GM23248 (cell line): ENCODE measurements at places on chromosomes 5 and 9.

- DNase-seq: no peak
Observed at GRCh38 chr5:171975877-171976667, 30.4 kb downstream of the FBXW11 start.

DNA sequence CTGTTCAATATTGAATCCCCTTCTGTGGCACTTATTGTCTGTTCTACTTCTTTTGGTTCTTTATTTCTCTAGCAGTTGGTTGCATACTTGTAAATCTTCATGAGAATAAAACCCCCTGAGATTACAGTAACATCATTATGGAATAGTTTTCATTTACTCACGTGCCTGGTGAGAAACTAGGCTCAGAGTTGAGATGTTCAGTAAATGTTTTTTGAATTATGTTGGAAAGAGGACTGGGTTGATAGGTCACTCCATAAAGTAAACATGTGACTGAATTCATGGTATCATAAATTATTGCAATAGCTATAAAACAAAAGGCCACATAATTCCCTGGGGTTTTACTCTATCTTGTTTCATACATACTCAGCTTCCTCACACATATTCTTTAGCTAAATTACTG lies 174.2 kb upstream of the C9orf72 start:
- no peak for DNase-seq

GRCh38 chr5:35924950-35925722 lies 13.3 kb downstream of the CAPSL start:
- peak; percentile 90 for DNase-seq

DNA sequence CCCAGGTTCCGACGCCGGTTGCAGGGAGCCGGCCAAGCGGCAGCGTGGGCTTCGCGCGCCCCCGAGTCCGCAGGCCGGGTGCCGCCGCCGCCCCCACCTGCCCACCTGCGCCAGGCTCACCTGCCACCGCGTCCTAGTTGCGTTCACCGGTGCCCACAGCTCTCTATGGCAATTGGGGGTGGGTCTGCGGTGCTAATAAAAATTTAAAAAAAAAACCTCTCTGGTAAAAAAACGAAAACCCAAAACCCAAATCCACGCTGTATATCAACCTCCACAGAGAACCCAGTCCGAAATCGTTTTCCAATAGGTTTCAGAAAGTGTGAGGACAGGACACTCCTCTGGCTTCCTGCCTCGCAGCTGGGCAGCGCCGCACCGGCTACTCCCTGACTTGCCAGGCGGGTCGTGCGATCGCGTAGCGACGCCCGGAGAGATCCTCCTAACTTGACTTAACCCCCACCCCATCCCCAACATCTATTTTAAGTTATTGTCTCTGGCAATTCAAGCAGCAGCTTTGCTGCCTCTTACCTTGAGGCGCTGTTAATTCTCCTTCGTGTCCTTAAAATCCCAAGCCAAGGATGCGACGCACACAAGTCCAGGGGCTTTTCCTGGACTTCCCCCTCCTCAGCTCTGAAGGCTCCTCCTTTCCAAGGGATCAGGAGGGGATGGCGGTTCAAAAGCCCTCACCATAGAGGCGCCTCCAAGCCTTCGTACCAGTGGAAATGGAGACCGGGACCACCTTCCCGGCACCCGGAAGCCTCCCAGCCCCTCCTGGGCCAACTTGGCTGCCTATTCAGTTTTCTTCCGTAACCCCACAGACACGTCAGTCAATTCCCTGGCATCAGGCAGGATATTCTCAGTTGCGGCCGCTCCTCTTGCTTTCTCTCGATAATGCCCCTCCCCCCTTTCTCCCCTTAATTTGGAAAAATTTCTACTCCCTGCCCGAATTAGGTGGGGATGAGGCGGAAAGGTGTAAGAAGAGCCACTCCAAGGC lies 1639.4 kb upstream of the C9orf72 start:
- peak; percentile 6 for DNase-seq

DNA sequence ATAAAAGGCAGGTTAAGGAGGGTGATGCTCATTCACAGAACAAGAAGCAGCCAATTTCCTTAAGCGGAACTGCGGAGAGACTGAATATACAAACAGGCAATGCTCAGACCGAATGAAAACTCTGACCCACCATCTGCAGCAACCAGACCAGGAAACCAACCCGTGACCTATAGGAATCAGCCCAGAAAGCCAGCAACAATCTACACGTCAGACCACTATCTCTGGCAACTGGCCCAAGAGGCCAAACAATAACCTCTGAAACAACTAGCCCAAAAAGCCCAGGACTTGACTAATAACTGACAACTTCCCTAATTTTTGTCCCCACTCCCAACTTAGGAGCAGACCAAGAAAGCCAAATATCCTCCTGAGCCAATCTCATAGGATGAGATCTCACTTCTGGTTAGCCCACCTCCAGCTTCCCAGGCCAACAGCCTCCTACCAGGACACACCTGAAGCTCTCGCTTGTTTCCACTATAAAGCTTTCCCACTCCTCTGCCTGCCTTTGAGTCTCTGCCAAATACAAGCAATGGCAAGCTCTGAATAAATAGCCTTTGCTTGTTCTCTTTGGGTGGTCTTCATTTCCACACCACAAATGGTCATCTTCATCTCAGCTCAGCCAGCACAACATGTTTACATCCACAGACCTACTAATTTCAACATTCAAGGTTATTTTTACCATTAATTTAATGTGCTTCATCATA lies 168.5 kb downstream of the HSD17B3 start:
- no peak for DNase-seq

GRCh38 chr9:90974016-90974415 lies 172.4 kb downstream of the SYK start:
- no peak for DNase-seq

DNA sequence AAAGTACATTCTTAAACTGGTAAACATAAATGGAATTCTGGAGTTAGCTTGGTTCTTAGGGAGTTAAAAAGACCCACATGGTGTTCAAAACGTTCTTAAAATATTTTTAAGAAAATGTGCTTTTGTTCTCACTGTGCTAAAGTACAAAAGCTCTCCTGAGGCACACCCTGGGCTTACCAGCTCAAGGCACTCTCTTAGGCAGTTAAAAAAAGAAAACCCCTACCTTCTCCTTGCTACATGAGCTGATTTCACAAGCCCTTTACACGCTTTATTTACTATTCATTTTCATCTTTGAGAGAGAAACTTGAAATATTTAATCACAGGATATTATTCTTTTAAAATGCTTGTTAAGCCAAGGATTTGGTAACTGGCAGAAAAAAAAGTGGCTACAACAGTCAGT lies 723.3 kb upstream of the GRAMD2B start:
- no peak for DNase-seq

DNA sequence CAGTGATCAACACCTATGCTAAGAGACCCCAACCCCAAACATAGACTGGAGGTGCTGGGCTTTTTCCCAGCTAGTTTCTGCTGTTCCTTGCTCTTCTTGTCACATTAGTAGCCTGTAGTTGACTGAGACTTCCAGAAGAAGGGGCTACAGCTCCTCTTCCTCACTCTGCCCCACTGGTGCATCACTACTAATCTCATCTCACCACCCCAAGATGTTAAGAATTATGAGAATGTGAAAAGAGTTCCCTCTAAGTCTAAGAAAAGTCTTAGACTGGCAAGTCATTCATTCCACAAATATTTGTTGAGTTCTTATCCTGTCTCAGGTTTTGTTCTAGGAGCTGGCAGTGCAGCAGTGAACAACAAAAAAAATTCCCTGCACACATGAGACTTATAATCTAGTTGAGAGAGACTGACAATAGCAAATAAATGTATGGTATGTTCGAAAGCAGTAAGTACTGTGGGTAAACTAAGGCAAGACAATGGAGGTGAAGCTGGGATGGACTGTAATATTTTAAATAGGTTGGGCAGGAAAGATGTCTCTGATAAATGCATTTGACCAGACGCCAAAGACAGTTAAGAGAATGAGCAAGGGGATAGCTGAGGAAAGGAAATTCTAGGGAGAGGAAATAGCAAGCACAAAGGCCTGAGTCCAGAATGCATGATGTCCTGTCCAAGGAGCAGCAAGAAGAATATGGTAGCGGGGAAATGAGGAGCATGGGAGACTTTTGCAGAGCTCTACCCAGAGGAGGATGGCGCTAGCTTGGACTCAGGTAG lies 92.3 kb downstream of the PTCD2 start:
- DNase-seq: peak; percentile 72

- DNase-seq: peak; percentile 34
Observed at GRCh38 chr5:132134384-132134783, 60.8 kb downstream of the CSF2 start.

DNA sequence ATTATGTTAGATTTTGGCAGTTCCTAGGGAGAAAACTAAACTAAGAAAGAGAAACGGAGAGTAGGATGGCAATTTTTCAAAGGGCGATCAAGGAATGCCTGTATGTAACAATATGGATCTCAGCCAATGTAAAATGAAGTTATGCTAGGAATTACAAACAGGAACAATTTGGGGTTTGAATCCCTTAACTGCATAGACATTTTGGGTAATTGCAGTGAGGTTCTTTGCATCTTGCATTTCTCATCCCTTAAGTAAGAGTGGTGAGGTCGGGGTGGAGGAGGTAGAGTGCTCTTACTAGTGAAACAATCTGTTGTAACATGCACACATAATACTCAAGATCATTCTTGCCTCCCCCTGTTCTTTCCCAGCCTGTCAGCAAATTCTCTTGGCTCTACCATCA lies 137.6 kb downstream of the NPR3 start:
- DNase-seq: no peak

DNA sequence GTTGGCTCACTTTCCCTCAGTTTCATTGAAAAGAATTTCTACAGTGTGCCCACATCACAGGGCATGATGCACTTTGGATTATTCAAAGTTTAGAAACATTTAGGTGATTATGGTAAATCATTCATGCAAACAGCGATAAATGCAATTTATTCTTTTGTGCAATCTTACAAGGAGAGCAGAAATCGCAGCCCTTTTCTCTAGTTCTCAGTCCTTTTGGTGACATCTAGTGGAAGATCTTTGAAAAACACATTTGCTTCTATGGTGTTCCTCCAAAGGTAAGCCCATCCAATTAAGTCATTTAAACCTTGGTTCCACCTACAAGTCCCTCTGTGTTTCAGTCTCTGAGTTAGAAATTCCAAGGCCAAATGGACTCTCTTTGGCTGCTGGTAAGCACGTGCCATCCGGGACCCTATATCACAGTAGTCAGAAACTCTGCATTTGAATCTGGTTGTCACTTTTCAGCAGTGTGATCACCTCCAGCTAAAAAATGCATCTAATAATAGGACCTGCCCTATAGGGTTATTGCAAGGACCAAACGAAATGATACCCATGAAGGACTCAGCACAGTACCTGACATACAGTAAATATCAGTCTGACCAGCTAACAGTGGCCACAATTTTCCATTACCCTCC lies 66.4 kb downstream of the MACROH2A1 start:
- DNase-seq: peak; percentile 81

DNA sequence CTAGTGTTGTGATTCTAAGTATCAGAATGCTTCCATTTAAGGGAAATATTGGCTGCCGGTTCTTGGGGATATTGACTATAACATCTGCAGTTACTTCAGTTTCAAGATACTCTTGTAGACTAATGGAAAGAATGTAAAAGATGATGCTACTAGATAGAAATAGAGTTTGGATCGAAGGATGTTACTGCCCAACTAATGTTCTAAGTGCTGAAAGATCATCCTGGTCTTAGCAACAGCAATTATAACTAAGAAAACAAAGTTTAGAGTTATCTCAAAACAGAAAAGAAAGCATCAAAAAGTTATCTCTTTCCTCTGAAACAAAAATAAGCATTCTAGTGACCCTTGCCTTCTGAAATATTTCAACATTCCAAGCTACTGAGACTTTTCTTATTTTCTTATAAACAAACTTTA lies 49.9 kb downstream of the ITGA1 start:
- DNase-seq: peak; percentile 26

GRCh38 chr9:137311986-137312851 lies 10.1 kb upstream of the NRARP start:
- DNase-seq: no peak

GRCh38 chr5:32831624-32832023 lies 120.5 kb downstream of the NPR3 start:
- DNase-seq: no peak

DNA sequence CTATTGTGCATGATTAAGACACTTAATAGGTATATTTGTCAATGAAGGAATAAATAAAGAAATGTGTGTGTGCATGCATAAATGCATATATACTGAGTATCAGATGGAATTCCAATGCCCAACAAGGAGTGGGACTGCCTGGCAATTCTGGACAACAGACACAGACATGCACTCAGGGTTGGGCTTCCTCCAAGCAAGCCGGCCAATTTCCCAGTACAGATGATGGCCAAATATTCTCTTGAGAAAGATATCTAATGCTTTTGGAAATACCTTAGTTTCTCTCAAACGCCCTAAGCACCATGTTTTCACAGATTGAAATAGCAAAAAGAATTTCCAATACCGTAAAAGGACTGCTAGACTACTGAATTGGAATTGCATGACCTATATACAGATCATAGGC lies 11.1 kb downstream of the FTMT start:
- no peak for DNase-seq

DNA sequence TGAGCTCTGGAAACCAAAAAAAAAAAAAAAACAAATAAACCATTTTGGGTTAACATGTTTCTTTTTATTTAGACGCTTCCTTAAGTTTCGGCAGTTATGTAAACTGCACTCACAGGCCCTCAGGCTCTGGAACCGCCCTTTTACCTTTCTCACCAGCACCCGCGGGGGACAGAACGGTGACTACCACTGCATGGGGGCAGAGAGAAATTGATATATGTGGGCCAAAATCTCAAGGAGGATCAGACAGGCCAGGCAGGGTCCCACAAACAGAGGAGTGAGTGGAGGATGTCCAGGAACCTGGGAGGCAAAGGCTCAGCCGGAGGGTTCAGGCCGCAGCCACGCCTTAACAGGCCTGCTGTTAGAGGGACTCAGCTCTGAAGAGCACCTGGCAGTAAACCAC lies 54.4 kb downstream of the IRX2 start:
- DNase-seq: no peak

DNA sequence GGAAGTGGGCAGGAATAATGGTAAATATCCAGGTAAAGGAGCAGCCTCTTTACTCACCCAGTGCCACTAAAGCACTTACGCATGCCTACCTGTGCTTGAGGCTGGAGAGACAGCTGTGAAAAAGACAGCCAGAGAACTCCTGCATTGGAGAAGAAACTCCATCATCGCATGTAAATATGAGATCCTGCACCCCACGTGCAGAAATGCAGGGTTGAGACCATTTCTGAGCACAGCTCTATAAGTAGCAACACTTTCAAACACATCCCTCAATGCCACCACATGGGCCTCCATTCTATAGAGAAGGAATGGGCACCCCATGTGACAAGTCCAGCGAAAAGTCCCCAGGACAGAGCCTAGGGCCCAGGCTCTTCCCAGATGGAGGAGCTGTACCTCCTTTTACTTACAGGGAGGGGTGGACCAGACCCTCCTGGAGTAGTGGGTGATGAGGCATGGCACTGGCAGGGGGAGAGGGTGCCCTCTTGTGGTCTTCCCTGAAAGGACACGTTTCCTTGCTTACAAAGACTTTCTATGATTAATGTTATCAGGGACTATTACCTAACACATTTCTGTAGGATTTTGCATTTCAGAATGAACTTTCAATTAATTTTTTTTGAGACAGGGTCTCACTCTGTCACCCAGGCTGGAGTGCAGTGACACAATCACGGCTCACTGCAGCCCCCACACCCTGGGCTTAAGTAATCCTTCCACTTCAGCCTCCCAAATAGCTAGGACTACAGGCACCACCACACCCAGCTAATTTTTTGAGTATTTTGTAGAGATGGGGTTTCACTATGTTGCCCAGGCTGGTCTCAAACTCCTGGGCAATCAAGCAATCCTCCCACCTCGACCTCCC lies 55.3 kb upstream of the IL17B start:
- peak; percentile 69 for DNase-seq

GRCh38 chr9:126793686-126794417 lies 11.0 kb upstream of the ZBTB43 start:
- no peak for DNase-seq

- peak; percentile 69 for DNase-seq
Observed at GRCh38 chr9:16125629-16126028, 572.8 kb downstream of the CCDC171 start.
